GDM1 (cell line): ENCODE measurements at places on chromosomes 1 and 21.

DNA sequence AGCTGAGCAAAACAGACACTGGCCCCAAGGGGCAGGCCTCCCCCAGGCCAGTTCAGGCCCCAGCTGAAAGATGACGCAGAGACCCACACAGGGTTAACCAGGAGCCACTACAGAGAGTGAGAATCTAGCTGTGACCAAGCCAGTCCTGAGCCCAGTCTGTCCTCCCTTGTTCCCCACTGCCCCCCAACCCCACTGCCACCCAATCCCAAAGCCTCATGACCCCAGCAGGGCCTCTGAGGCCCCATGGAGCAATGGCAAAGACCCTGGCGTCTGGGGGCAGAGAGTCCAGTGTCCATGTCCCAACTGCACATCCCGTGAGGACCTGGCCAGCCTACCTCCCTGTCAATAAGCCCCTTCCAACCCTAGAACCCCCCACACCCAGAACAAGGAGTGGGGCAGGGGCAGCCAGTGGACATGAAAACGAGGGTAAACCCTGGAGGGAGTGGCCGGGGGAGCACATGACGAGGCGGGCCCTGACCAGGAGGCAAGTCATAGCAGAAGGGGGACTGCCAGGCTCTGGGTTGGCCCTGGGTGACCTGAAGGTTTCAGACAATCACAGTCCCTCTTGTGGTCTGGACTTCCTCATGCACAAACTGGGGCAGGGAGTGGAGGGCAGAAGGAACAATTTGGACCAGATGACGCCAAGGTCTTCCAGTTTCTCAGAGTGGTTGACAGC is 100.5 kb downstream of the GLIS1 start:
- no peak for DNase-seq

DNA sequence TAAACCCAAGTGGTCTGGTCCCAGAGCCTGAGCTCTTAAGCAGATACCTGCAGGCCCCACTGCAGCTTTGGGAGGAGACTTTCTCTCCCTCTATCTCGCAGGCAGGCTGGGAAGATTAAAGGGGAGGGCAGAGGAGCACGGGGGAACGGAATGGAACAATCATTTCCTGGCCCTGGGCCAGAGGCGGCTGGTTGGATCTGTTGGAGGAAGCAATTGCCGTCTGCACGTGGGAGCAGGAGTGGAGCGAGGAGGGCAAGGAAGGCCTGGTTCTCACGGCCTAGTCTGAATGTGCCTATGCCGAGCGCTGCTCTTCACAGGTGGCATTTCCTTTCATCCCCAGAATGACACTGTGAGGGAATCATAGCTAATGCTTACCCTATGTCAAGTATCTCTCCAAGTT is 23.7 kb downstream of the NKAIN1 start:
- no peak for DNase-seq

DNA sequence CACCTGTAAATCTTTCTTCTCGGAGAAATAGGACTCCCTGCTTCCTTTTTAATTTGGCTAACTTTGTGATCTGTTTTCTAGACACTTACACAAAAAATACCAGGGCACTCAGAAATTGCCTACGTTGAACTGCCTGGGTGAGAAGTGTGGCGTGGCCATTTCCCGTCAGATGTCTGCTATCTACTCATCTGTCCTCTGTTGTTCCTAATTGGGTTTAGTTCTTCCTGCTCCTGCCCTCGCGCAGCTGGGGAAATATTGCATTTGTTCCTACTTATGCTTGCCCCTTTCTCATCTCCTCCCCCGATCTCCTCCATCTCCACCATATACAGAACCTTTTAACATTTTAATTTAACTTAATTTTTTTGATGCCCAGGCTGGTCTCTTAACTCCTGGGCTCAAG is 55.1 kb downstream of the CD58 start:
- DNase-seq, result no peak

DNA sequence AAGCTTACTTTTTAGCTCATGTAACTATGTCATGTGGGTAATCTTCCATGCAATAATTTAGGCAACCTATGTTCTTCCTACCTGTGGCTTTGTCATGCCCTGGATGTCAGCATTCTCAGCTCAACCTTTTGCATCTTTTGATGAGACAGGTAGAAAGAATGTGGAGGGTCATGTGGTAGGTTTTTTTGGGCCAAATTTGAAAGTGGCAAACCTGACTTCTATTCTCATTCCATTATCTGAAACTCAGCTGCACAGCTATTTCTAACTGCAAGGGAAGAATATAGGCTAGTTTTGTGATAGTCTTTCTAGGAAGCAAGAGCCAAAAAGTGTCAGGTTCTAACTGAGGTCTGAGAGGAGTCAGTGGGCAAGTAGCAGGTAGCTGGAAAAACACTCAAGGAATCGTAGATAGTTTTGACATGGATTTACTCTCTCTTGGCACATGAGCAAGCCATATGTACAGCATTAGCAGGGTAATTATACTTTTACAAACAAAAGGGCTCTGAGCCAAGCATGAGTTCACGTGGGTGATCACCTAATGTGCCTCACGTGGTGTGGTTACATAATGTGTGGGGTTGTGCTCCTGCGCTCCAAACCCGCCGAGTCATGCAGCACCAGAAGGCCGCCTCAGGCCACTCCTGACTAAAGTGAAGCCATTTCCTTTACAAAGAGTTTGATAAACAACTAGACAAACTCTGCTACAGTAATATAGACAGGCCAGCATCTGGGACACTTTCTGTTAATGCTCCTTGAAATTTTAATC is 1013.8 kb downstream of the PLA2G4A start:
- no peak for DNase-seq

GRCh38 chr1:95562230-95562629 is 328.2 kb downstream of the RWDD3 start:
- no peak for DNase-seq

DNA sequence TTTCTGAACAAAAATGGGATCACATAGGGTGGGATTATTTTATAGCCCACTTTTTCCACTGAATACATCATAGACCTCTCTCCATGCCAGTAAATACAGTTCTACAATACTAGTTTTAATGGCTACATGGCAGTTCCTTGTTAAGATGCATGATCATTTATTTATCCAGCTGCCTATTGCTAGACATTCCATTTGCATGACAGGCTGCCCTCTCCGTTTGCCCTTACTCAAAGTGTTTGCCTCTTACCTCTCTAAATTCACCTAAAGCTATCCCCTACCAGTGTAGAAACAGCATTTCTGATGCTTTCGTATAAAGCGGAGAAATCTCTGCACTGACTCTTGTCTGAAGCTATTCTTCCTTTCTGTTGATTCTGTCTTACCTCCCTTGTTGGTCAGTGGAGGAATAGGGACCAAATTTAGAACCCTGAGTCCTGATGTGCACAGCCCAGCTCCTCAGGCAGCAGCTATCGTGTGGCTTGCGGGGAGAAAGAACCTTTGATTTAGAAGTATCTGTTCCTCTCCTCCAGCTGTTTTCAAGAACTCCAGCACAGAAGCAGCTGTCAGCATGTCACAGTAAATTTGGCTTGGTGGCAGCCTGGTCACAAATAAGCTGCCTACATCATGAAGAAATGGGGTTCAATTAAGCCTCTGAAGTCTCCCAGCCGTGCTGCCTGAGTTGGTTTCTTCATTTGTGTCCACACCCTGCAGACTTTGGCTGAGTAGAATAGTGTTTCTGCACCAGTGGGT is 337.3 kb downstream of the PRDM2 start:
- no peak for DNase-seq

DNA sequence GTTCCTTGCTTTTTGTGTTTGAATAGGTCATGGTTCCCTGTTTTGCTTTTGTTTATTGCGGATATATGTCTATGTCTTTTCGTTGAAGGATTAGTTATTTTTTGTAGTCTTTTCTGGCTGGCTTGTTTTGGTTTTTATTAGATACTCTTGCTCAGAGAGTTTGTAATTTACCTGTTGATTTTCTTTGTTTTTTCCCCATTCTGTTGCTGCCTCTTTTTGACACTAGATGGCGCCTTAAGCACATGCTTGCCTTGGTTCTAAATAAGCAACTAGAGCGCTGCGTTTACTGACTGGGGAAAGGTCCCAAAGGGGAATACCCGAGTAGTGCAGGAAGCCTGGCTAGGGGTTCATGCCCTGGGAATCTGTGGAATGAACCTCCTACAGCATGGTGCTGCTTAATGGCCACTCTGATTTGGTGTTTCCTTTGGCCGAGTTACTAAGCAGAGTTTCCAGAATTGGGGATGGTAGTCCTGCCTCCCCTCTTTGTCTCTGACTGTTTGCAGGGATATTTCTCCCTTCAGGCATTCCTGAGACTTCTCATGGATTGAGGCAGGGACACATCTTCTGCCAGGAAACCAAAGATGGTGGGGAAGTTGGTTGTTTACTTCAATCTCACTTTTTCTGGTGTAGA is 143.2 kb downstream of the PTPRU start:
- no peak for DNase-seq

- no peak for DNase-seq
Measured at GRCh38 chr1:218164111-218164929, 120.8 kb upstream of the RRP15 start.

GRCh38 chr1:169059421-169059820 is 47.1 kb upstream of the ATP1B1 start:
- no peak for DNase-seq

- peak; percentile 49 for DNase-seq
Measured at GRCh38 chr1:204102029-204102611, 29.2 kb downstream of the SOX13 start.

GRCh38 chr1:94738371-94738770 is 81.8 kb upstream of the SLC44A3 start:
- DNase-seq, result no peak

GRCh38 chr1:99676876-99677275 is 31.0 kb downstream of the PALMD start:
- DNase-seq, result no peak
